CD4-positive, alpha-beta memory T cell (primary cell): ENCODE measurements at places on chromosomes 3 and 15. TPM values are rescaled to one million over a fixed set of nuclear protein-coding genes. Genes with fewer than 3 reads are reported as not detected.
A peak's percentile ranks its signal among the peaks of the same experiment; 100 is the strongest.

Gene GABRG3
- polyA plus RNA-seq, result not detected

Gene GRM7
- polyA plus RNA-seq, result not detected

Gene CSPG4
- not detected for polyA plus RNA-seq

Gene CORO2B
- polyA plus RNA-seq, result not detected

DNA sequence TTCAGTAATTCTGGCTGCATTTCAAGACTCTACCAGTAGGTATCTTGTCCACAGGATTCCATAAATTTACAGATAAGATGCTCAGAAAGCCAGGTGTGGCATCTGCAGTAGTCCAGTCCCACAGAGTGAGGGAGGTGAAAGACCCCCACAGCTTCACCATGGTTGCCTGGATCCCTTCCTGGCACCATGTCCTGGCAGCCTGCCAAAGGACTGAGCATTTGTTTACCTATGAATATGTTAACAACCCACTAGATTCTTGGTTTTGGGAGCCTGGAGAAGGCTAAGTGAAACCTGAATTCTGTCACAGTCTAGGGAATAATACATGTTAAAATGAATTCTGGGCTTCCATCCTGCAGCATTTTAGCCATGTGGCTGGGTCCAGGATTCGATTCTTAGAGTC is 14.9 kb downstream of the CHST2 start:
- H3K4me3 ChIP-seq, result no peak overlapping the region
- H3K36me3 ChIP-seq, result no peaks in the 10 kb centered on the region
- H3K27me3 ChIP-seq, result no peaks in the 10 kb centered on the region
- no peak overlapping the region for H3K27ac ChIP-seq
- H3K4me1 ChIP-seq, result no peaks in the 10 kb centered on the region
- no peak for DNase-seq

GRCh38 chr3:4845882-4846281 is 133.4 kb upstream of the BHLHE40 start:
- H3K27ac ChIP-seq, result peak overlapping the region; percentile 67
- peak; percentile 79 for DNase-seq
- H3K36me3 ChIP-seq, result no peaks in the 10 kb centered on the region
- no peaks in the 10 kb centered on the region for H3K27me3 ChIP-seq
- no peak overlapping the region for H3K4me3 ChIP-seq

DNA sequence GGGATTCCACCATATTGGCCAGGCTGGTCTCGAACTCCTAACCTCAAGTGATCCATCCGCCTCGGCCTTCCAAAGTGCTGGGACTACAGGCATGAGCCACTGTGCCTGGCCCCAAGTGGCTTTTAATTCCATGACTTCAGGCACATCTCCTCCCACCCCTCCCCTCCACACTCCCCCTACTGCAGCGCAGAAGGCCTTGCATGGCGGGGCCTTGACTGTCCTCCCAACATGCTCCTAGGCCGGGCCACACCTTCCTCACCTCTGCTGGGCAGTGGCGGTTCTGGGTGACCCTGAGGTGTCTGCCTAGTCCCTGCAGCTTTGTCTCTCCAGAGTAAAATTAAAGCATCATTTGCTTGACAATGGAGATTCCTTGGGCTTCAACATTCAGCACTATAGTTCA is 6.9 kb downstream of the LYSMD4 start:
- H3K4me1 ChIP-seq, result peaks cover 3% of the 10 kb centered on the region
- H3K4me3 ChIP-seq, result no peak overlapping the region
- H3K27me3 ChIP-seq, result no peaks in the 10 kb centered on the region
- peaks cover 13% of the 10 kb centered on the region for H3K36me3 ChIP-seq
- no peak for DNase-seq

DNA sequence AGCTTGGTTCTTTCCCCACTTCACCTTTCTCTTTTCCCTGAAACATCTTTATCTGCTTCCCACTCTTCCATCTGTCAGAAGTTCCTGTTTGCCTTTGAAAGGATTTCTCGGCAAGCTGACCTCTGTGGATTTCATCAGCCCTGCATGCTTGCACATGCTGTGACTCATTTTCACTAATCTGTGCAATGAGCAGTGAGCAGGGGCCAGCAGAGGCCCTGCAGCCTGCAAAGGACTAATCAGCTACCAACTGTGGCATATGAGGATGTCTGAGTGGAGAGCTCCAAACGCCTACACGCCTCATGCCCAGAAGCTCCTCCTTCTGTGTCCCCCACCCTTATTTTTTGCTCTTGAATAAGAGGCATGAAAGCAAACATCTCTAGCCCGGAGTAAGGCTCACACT is 333.0 kb upstream of the SEMA6D start:
- no peak overlapping the region for H3K4me3 ChIP-seq
- no peak for DNase-seq
- no peaks in the 10 kb centered on the region for H3K4me1 ChIP-seq
- no peaks in the 10 kb centered on the region for H3K27me3 ChIP-seq
- no peaks in the 10 kb centered on the region for H3K36me3 ChIP-seq
- H3K27ac ChIP-seq, result no peak overlapping the region

- DNase-seq, result peak; percentile 48
- peak overlapping the region; percentile 82 for H3K27ac ChIP-seq
- peaks cover 58% of the 10 kb centered on the region for H3K4me1 ChIP-seq
- no peaks in the 10 kb centered on the region for H3K27me3 ChIP-seq
Measured at GRCh38 chr3:187744169-187745151, 808 bp downstream of the BCL6 start.

- no peaks in the 10 kb centered on the region for H3K36me3 ChIP-seq
Measured at GRCh38 chr15:74277242-74277810, 41.2 kb downstream of the CCDC33 start.

GRCh38 chr3:61928776-61929314 is 367.5 kb downstream of the PTPRG start:
- no peak overlapping the region for H3K4me3 ChIP-seq
- no peak for DNase-seq
- H3K36me3 ChIP-seq, result no peaks in the 10 kb centered on the region
- H3K27ac ChIP-seq, result no peak overlapping the region

GRCh38 chr3:172541945-172542488 is 18.8 kb upstream of the TNFSF10 start:
- H3K27ac ChIP-seq, result no peak overlapping the region
- no peak for DNase-seq
- H3K36me3 ChIP-seq, result no peaks in the 10 kb centered on the region

DNA sequence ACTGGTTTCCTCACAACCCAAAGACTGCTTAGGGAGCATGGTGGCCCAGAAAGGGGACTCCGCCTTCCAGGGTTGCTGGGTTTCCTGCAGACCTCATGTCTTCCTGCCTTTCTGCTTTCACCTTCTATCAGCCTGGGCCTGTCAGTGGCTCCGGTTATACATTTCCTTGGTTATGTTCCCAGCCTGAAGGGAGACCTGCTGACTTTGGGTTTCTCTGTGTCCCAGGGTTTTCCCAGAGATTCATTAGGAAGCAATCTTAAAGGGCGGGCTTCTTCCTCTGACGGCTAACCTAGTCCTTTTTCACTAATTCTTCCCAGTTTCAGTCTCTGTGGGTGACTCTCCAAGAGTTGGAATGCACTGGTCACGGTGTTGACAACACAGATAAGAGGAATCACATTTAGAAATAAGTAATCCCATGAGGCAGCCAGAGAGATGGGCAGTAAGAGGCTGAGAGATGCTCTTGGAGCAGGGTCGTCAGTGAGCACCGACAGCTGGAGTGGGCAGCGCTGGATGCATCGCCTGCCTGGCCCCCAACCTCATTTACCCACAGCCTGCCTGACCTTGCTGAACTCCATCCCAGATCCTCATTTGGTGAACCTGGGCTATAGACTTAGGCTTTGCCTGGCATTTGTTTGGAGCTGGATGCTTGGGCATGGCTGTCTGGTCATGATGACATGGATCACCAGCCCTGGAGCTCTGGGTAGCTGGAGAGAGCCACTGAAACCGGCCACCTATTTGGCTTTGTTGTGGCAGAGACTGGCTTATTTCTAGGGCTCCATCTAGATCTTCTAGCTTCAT is 10.0 kb upstream of the EHD4 start:
- no peak for DNase-seq
- no peaks in the 10 kb centered on the region for H3K36me3 ChIP-seq
- no peaks in the 10 kb centered on the region for H3K27me3 ChIP-seq

DNA sequence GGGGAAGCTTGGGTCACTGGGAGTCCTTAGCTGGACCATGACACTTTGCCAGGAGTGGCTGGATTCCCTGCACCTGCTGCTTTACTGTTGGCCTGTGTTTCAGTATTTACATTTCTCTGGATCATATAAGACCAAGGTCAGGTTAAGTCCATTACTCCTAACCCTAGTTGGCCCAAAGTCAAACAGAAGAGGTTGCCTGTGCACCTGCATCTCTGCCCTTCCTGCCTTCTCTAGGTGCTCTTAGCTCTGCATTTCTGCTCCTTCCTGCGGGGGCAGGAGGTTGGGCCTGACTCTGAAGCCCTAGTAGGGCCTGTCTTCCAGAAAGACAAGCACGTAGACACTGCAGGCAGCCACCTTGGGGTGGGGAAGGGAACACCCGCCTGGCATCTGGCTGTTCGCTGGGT is 124.3 kb downstream of the RPLP1 start:
- no peak overlapping the region for H3K4me3 ChIP-seq
- H3K27me3 ChIP-seq, result no peaks in the 10 kb centered on the region
- no peak for DNase-seq
- H3K36me3 ChIP-seq, result no peaks in the 10 kb centered on the region
- peaks cover 35% of the 10 kb centered on the region for H3K4me1 ChIP-seq

- H3K27ac ChIP-seq, result no peak overlapping the region
- peaks cover 13% of the 10 kb centered on the region for H3K27me3 ChIP-seq
- no peaks in the 10 kb centered on the region for H3K4me1 ChIP-seq
- DNase-seq, result no peak
- H3K4me3 ChIP-seq, result no peak overlapping the region
- H3K36me3 ChIP-seq, result no peaks in the 10 kb centered on the region
Measured at GRCh38 chr3:159766563-159767185, 222.0 kb upstream of the IL12A start.

DNA sequence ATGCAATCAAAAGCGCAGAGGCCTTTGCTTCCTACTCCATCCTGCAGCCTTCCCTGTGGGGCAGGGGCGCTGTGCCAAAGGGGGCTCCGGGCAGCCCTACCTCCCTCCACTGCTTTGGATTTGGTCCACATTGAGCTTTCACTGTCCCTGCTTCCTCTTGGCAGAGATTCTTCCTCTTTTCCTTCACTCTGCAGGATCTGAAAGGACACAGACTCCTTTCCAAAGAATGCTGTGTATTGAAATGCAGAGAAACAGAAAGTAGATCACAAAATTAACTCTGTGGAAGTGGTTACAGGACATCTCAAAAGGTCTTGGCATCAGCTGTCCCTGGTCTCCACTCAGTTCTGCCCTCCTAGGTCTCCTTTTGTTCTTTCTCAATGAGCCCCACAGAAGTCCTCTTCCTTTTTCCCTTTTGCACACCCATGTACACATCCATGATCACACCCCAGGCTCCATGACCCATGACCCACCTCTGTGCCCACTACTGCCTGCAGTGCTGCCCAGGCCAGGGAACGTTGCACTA is 64.1 kb downstream of the CCR1 start:
- peaks cover 15% of the 10 kb centered on the region for H3K4me1 ChIP-seq
- H3K4me3 ChIP-seq, result no peak overlapping the region
- DNase-seq, result no peak
- no peak overlapping the region for H3K27ac ChIP-seq
- no peaks in the 10 kb centered on the region for H3K36me3 ChIP-seq

DNA sequence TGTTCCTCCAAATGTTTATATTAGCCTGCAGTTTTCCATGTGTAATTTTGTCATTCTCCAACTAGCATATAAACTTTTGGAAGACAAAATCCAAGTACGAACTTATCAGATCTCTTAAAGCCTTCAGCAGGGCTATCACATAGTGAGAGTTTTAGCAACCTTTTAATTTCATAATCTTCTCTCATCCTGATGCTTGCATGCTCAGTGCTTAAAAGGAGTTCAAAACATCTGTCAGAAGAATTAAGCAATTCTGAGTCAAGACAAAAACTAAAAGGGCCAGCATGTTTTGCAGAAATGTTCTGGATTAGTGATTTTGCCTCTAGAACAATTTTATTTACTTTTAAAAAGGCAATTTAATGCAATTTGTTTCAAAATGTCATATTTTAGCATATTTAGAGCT is 73.4 kb upstream of the SLC2A2 start:
- H3K36me3 ChIP-seq, result peaks cover 20% of the 10 kb centered on the region
- H3K4me3 ChIP-seq, result no peak overlapping the region
- no peak for DNase-seq
- no peaks in the 10 kb centered on the region for H3K4me1 ChIP-seq

- H3K4me3 ChIP-seq, result no peak overlapping the region
- no peak overlapping the region for H3K27ac ChIP-seq
- H3K27me3 ChIP-seq, result no peaks in the 10 kb centered on the region
- no peaks in the 10 kb centered on the region for H3K36me3 ChIP-seq
- H3K4me1 ChIP-seq, result no peaks in the 10 kb centered on the region
Measured at GRCh38 chr3:85567071-85567676, 608.4 kb downstream of the CADM2 start.

GRCh38 chr15:74614744-74615507 is 710 bp upstream of the CLK3 start:
- peak overlapping the region; percentile 99 for H3K27ac ChIP-seq
- peak; percentile 93 for DNase-seq
- H3K4me3 ChIP-seq, result peak overlapping the region; percentile 58
- no peaks in the 10 kb centered on the region for H3K27me3 ChIP-seq
- peaks cover 36% of the 10 kb centered on the region for H3K4me1 ChIP-seq

DNA sequence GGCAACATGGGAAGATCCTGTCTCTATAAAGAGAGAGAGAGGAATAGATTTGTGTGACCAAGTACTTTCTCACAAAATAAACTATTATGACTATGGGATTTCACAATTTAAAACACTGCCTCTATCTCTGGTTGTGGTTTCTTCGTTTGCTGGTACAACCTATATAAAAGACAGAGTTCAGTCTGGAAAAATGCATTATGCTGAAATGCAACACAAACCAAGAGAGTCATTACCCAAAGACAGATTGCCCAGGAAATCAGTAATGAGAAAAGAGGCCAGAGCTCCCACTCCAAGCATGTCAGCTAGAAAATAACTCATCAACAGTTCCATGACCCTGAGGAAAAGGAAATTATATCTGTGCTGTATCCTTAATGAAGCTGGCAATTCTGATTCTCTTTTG is 23.2 kb downstream of the GPR176 start:
- H3K27me3 ChIP-seq, result peaks cover 4% of the 10 kb centered on the region
- H3K4me3 ChIP-seq, result no peak overlapping the region
- H3K36me3 ChIP-seq, result no peaks in the 10 kb centered on the region
- no peaks in the 10 kb centered on the region for H3K4me1 ChIP-seq

DNA sequence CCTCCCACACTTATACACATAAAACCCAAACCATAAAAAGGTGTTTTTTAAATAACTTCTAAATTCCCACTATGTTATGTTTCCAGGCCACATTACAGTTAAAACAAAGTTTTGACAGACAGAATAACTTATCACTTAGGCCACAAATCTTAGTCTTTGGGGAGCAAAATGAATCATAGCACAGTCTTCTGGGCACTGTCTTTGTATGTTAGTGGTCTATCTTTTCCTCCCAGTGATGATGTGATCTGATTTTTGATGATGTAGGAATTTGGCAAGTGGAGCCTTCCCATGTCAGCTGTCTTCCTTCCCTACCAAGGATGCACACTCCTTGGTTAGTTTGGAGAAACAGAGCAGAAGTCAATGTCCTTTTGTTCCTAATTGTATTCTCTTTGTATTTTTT is 67.3 kb downstream of the THSD4 start:
- no peaks in the 10 kb centered on the region for H3K27me3 ChIP-seq
- no peaks in the 10 kb centered on the region for H3K4me1 ChIP-seq
- no peak for DNase-seq

GRCh38 chr3:16378415-16378814 is 113.4 kb downstream of the OXNAD1 start:
- no peak overlapping the region for H3K4me3 ChIP-seq
- H3K27ac ChIP-seq, result no peak overlapping the region
- H3K36me3 ChIP-seq, result no peaks in the 10 kb centered on the region
- H3K27me3 ChIP-seq, result no peaks in the 10 kb centered on the region
- DNase-seq, result no peak
